ENCODE measurements at places on chromosomes 1 and 21.
A peak's percentile ranks its signal among the peaks of the same experiment; 100 is the strongest.

- peak; percentile 12 for DNase-seq
These were observed 170.7 kb downstream of the PSMG1 start for GRCh38 chr21:39012326-39013230.

- DNase-seq: no peak
These were observed 66.7 kb downstream of the RPAP2 start for GRCh38 chr1:92365378-92366039.

- DNase-seq: no peak
These were observed 45.9 kb downstream of the BTBD8 start for GRCh38 chr1:92126088-92126487.

- no peak for DNase-seq
These were observed 64.3 kb upstream of the TENT5C start for GRCh38 chr1:117541585-117541984.

DNA sequence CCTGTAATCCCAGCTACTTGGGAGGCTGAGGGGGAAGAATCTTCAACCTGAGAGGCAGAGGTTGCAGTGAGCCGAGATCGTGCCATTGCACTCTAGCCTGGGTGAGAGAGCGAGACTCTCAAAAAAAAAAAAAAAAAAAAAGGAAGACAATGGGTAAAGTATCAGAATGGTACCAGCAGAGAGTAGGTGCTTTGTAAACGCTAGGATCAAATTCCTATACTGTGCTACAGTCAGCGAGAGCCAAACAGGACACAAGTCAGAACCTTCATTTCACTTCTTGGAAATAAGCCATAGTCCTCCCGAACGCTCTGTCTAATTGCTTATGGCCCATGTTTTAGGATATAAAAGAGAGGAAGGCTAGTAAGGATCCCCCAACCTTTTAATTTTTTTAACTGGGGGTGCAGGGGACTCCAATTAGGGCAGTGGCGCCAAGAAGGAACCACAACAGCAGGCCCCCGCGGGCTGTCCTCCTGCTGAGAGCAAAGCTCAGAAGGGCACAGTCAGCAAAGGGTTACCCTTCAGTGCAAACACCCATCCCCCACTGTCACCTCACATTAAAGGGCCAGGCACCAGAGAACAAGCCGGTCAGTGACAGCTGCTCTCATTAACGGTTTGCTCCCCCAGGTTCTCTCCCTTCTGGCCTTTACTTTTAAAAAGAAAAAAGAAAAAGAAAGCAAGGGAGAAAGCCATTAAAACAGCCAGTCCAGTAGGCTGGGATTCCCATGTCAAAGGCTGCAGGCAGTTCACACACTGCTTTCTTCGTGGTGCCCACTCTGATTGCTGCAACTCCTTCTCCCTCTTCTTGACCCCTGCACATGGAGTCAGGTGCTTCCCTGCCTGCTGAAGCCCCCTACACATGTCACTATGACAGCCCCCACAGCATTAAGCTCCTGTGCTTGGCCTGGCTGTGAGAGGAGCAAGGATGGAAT, 69.4 kb downstream of the PLPP3 start:
- DNase-seq: no peak

DNA sequence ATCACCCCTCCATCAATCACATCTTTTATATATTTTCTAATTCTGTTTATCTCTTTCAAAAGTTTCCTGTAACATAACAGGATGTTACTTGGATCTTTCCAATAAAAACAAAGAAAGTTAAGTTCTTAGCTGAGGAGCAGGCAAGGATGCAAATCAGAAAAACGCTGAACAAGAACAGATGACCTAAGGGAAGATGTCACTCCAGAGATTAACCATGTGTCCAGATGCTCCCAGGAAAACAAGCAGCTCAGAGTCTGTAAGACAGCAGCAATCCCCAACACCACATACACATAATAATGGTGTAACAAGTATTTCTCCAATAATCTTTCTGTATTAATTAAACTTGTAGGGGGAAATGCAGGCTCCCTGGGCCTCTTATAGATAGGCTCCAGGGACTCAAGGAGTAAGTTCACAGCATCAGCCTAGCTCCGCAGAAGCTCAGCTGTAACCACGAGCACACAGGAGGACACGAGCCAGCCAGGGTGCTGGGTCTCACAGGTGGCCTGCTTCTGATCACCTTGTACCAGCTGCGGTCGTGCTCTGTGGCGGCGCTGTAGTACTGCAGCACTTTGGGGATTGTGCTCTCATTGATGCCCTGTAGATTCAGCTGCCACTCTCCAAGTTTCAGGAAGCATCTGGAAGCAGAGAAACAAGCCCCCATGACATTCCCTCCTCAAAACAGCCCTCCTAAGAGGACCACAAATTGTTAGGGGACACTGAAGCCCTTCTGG, 33.1 kb upstream of the EXOSC10 start:
- DNase-seq: no peak

GRCh38 chr1:241460098-241460873, 59.3 kb downstream of the FH start:
- no peak for DNase-seq

- no peak for DNase-seq
These were observed 23.1 kb downstream of the SNAP47 start for GRCh38 chr1:227758366-227758765.

- DNase-seq: no peak
These were observed 9.6 kb upstream of the PRPF3 start for GRCh38 chr1:150311762-150312161.

DNA sequence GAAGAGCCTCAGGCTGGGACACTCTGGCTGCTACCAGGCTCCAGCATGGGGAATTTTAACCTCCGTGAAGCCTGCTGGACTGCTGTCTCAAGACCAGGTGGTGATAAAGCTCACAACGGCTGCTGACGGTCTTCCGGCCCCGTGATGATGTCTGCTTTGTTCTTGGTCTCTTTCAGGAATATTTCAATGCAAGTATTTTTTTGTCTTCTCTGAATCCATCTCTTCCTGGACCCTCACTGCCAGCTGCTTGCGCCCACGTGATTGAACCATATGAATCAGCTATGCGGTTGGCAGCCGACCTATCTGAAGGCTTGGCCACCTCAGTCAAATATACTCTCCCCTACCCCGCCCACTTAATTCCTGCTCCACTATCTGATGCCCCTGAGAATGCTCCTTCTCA, 14.6 kb upstream of the SLC6A17 start:
- DNase-seq: no peak

DNA sequence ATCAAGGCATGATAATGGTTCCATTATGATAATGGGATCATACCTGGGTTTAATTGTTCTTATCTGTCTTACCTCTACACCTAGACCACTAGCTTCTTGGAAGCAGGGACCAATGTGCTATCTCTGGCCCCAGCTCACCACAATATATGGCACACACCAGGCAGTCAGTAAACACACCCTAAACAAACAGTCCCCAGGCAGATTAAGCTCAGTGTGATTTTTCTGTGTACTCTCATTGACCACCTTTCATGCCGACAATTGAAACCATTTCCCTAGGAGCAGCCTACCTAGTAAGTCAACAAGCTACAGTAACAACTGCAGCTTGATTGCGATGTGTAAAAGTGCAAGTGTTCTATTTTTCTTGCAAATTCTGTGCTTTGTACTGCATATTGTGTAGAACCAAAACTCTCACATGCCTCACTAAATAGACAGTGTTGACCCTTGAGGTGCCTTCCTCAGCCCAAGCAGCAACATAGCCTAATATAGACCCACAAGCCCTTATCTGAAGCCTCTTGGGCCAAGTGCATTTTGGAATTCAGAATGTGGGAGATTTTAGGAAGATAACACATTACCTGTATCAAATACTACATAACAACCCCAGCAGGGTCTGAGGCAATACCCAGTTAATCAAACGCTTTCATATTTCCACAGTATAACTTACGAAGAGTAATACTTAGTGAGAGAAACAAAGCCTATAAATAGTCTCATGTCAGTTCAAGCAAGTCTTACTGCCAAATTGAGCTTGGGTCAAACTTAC, 32.0 kb downstream of the INPP5B start:
- DNase-seq: no peak

DNA sequence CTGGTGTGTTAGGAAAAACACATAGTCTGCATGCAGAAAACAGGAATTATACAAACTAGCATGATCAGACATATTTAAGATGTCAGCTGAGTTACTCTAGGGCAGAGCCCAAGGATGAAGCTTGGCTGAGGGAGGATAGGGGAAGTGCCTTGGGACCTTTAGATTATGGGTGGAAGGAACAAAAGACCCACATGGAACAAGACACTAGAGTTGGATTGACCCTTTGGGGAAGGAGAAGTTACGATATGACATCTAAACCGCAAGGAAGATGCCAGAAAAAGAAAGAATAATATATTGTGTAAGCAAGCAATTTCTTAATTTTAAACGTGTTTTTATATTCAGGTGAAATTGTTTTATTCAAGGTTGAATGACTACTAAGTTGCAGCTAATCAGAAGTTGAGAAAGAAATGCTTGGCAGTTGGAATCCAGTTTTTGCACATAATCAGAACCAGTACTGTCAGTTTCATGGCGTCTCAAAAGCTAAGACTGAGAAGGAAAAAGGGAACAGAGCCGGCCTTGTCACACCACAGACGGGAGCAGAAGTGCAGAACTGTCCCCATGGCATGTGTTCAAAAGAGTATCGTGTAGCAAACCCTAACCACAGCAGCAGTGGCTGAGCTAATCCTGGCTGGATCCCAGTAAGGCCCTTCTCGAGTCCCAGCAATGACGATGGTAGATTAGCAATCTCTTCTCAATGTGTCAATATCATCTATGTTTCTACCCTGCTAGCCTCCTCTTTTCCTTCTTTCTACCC, 31.2 kb upstream of the IFNAR2 start:
- DNase-seq: peak; percentile 97

- DNase-seq: no peak
These were observed 142.8 kb downstream of the HUNK start for GRCh38 chr21:32015461-32016139.

GRCh38 chr1:102097451-102097850, 100.7 kb upstream of the OLFM3 start:
- no peak for DNase-seq

DNA sequence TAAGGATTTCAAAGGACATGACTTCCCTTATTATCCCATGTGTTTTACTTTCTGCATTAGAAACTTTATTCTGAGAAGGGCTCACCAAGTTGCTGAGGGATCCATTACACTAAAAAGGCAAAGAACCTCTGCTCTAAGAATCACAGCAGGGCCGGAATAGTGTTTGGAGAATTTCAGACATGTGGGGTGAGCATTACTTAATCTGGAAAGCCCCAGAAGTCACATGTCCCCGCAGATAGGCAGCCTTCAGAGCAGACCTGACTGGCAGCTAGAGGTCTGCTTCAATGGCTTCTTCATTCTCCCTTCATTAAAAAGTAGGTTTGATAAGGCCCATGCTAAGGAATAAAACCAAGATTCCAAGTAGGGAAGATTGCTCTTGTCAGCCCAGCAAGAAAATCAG, 52.6 kb upstream of the RBM15 start:
- peak; percentile 51 for DNase-seq

DNA sequence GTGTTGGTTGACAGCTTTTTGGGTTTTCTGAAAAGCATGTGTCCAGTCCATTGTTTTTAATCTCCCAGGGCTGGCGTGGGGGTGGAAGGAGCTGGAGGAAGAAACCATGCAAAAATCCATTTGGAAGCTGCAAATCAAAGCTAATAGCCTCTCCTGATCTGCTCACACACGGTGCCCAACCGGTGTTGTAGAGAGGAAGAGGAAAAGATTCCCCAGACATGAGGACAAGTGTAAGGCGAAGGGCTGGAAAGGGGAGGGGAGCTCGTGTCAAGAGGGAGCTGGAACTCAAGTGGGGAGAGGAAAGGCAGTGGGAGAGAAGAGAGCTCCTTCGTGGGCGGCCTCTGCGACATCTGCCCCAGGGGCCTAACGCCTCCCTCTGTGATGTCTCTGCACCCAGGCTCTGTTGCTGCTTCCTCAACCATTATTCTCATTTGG, 112.3 kb upstream of the IRF2BP2 start:
- peak; percentile 31 for DNase-seq

DNA sequence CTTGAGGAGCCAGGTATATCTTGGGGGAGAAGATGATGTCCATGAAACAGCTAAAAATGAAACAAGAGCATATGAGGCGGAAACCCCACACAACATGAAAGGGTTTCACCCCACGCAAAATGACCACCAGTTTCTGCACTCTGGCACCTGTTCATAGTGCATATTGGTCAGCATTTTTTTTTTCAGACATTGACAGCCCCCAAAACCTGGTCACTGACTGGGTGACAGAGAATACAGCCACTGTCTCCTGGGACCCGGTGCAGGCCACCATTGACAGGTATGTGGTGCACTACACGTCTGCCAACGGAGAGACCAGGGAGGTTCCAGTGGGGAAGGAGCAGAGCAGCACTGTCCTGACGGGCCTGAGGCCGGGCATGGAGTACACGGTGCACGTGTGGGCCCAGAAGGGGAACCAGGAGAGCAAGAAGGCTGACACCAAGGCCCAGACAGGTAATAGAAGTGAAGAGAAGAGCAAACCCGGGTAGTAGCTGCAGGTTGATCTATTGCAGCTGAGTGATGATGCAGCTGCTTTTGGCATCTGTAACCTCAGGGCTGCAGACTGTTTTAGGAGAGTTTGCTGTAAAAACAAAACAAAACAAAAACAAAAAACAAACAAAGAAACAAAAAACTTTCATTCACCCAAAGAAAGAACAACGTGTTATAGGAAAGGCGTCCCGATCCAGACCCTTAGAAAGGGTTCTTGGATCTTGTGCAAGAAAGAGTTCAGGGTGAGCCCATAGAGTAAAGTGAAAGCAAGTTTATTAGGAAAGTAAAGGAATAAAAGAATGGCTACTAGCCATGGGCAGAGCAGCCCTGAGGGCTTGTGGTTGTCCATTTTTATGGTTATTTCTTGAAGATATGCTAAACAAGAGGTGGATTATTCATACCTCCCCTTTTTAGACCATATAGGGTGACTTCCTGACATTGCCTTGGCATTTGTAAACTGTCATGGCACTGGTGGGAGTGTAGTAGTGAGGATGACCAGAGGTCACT, 51.0 kb downstream of the TNN start:
- DNase-seq: no peak

DNA sequence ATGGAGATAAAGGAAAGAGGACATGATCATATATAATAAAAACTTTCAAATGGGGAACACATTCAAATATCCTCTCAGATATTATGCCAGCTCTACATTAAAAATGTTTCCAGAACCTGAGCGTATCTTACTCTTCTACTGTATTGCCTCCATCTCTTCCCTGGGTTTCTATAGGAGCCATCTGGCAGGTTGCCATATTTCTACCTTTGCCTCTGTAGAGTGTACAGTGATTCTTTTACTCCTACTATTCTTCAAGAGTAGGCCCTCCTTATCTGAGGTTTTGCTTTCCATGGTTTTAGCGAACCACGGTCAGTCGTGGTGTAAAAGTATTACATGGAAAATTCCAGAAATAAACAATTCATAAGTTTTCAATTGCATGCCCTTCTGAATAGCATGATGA, 259.5 kb downstream of the GRIK1 start:
- DNase-seq: no peak

Measured in inflammatory macrophage (primary cell).